ENCODE measurements at places on chromosomes 2 and 18.

- DNase-seq, result peak; percentile 4
These were observed 35.2 kb downstream of the PRELID3A start for GRCh38 chr18:12442946-12443345.

DNA sequence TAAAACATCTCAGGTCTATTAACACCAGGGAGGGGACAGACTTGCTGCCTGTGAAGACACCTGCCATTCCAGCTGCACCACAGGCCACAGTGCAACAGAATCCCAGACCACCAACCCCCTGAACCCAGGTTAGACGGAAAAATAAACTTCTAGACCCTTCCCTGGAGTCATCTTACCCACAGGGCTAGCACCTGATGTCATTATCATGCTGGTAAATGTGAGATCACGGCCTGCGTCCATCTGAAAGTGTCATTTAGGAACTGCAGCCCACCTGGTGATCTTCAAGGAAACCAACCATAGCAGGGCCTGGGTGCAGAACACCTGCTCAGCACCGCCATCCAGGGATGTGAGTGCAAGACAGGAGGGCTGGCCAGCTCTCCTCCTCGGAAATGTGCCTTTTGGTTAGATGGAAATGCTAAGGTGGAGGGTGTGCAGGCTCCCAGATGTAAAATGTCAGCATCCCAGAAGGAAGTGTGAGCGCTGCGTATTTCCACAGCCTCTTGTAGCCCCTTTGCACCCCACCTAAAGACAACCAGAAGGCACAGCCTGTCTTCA lies 80.8 kb downstream of the PTGR3 start:
- no peak for DNase-seq

GRCh38 chr18:31489311-31489710 lies 8.7 kb upstream of the DSG2 start:
- DNase-seq, result no peak

GRCh38 chr18:39737869-39738268 lies 2172.3 kb upstream of the CELF4 start:
- DNase-seq, result no peak

GRCh38 chr2:39455826-39456225 lies 18.7 kb upstream of the MAP4K3 start:
- DNase-seq, result no peak

DNA sequence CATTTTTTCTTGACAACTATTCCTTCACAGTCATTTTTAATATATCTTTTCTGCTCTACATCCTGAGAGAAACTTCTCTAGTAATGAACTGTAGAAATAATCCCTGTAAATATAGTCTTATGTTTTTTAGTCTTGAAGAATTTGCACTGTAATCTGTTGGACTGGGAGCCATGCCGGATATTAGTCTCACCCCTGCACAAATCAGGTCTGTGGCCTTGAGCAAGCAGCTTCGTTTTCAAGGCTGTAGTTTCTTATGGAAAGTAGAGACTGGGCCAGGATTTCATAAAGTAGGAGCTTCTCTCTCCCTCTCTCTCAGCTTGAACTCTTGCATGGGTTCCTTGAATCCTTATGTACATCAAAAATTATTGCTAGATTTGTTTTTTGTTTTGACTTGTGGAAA lies 8.7 kb downstream of the FARP2 start:
- no peak for DNase-seq

DNA sequence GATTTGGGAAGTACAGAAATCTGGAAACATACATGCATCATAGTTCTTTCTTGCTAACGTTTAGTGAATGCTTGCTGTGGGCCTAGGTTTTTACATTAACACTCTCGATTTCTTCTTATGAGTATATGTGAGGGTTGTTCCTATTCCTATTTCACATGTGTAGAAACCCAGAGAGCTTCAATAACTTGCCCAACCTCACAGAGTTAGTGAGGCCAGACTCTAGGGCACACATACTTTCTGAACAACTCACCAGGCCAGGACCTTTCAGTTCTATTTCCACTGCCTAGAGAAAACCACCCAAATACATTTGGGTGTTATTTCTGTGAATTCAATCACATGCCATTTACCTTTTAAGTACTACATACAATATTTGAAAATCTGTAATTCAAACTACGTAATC lies 8.2 kb upstream of the KCTD1 start:
- DNase-seq, result no peak

Measured in GM04504 (cell line).